ENCODE measurements at places on chromosomes 5 and 9.

GRCh38 chr5:125034331-125034730 is 287.9 kb upstream of the ZNF608 start:
- no peaks in the 10 kb centered on the region for H3K27me3 ChIP-seq
- DNase-seq = no peak
- no peaks in the 10 kb centered on the region for H3K4me1 ChIP-seq
- no peak overlapping the region for H3K4me3 ChIP-seq

GRCh38 chr5:139841549-139841948 is 45.9 kb downstream of the PSD2 start:
- no peaks in the 10 kb centered on the region for H3K36me3 ChIP-seq
- no peak overlapping the region for H3K4me3 ChIP-seq
- no peak overlapping the region for H3K27ac ChIP-seq
- DNase-seq = no peak
- no peaks in the 10 kb centered on the region for H3K4me1 ChIP-seq

GRCh38 chr5:179427032-179427675 is 81.9 kb upstream of the ADAMTS2 start:
- no peak overlapping the region for H3K4me3 ChIP-seq
- H3K27me3 ChIP-seq = no peaks in the 10 kb centered on the region
- H3K4me1 ChIP-seq = no peaks in the 10 kb centered on the region
- DNase-seq = no peak

- H3K27me3 ChIP-seq = no peaks in the 10 kb centered on the region
- H3K4me1 ChIP-seq = no peaks in the 10 kb centered on the region
- no peak overlapping the region for H3K27ac ChIP-seq
- DNase-seq = no peak
Observed at GRCh38 chr5:5721881-5722280, 299.4 kb downstream of the ICE1 start.

DNA sequence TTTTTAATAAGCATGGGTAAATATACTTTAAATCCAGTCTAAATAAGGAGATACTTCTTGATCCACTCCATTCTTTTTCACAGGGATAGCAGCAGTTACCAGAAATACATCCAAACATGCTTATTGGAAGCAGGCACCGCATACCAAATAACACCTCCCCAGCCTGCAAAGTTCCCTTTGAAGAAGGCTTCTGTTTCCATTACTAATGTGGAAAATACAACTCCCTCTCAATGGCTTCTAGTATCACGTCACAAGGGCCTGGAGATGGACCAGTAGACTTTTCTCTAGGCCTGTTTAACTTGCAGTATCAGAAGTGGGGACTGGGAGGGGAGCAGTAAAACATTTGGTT is 20.8 kb downstream of the TMEM245 start:
- H3K36me3 ChIP-seq = no peaks in the 10 kb centered on the region
- DNase-seq = peak; percentile 52
- peak overlapping the region; percentile 39 for H3K4me3 ChIP-seq
- H3K27me3 ChIP-seq = no peaks in the 10 kb centered on the region
- H3K27ac ChIP-seq = peak overlapping the region; percentile 74

DNA sequence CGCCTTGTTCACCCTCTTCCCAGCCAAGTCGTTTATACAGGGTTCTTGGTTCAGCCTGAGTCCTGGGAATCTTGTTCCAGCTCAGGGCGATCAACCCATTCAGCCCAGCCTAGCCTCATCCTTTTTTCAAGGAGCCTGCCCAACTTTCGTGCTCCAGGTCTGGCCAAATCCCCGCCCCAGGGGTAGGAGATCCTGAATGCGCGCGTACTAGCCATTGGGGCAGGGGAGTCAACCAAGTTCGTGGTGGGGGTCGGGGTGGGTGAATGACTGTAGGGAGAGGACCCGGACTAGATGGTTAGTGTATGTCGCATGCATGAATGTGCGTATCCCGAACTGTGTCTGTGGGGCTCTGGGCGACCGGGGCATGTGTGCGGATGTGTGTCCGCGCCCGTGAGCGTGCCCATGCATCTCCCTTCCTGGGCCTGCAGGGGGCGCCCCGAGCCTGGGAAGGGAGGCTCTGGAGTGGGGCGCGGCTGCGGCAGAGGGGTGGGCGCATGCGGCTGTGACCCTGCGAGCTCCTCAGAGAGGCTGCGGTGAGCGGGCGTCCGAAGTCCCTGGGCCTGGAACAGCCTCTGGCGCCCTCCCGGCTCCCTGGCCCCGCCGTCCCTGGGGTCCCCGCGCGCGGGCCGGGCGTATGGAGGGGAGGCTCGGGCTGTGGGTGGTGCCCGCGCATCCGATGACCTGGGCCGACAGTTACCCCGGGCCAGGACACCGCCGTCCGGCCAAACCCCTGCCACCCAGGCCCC is 8.7 kb downstream of the CCL21 start:
- H3K36me3 ChIP-seq = no peaks in the 10 kb centered on the region
- no peak overlapping the region for H3K27ac ChIP-seq
- no peaks in the 10 kb centered on the region for H3K27me3 ChIP-seq
- DNase-seq = peak; percentile 75
- H3K4me1 ChIP-seq = no peaks in the 10 kb centered on the region

- DNase-seq = no peak
- H3K27me3 ChIP-seq = no peaks in the 10 kb centered on the region
- no peaks in the 10 kb centered on the region for H3K36me3 ChIP-seq
- H3K27ac ChIP-seq = no peak overlapping the region
- H3K4me1 ChIP-seq = no peaks in the 10 kb centered on the region
Observed at GRCh38 chr5:130234816-130235215, 330.6 kb downstream of the CHSY3 start.

GRCh38 chr5:122385286-122385685 is 73.2 kb downstream of the SNCAIP start:
- no peaks in the 10 kb centered on the region for H3K36me3 ChIP-seq
- no peak overlapping the region for H3K4me3 ChIP-seq
- H3K4me1 ChIP-seq = no peaks in the 10 kb centered on the region
- no peak overlapping the region for H3K27ac ChIP-seq
- no peak for DNase-seq

DNA sequence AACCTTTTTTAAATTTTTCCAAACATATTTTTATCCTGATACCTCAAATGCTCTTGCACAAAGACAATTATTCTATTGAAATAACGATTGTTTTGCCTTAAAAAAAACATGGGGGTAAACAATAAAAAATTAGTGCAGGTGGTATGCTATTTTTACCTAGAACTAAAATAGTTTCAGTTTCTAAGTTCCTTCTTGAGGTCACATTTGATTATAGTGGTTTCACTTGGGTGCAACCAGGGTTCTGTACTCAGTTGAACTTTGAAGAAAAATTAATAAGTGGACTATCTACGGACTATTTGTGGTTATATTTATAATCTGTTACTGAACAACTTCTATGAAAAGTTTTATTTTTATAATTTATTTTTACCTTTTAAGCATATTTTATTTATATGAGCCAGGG is 387.1 kb upstream of the IZUMO3 start:
- no peak for DNase-seq
- no peak overlapping the region for H3K4me3 ChIP-seq
- H3K27ac ChIP-seq = no peak overlapping the region
- no peaks in the 10 kb centered on the region for H3K4me1 ChIP-seq
- no peaks in the 10 kb centered on the region for H3K27me3 ChIP-seq

DNA sequence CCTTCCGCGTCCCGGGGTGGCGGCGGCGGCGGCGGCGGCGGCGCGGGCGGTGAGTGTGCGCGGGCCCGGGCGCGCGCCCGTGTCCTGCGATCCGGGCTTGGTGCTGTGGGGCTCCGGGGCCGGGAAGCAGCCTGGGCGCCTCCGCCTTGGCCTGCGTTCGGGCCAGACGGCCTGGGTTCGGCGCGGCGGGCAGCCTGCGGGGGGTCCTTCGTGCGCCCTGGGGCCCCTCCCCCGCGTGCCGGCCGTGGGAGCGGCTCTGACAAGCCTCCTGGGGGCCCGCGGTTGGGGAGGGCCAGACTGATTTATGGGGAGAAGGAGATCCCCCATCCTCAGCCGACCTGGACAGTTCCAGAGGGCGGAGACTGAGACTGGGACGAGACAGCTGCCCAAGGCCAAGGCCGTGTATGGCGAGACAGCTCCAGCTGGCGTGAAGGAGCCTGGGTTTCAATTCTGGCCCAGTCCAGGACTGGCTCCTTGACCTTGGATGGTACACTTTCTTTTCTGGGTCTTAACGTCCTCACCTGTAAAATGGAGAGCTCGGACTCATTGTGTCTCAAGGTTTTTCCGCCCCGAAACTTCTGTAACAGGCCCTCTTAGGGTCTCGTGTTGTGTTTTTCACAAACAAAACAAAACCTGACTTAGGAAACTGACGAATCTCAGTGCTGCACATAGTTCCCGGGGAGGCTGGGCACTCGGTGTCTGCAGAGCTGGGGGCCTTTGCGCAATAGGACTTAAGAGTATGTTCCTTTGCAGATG is 603 bp downstream of the TMEM268 start:
- DNase-seq = peak; percentile 85
- peaks cover 21% of the 10 kb centered on the region for H3K4me1 ChIP-seq
- no peaks in the 10 kb centered on the region for H3K27me3 ChIP-seq
- peak overlapping the region; percentile 81 for H3K4me3 ChIP-seq
- peak overlapping the region; percentile 82 for H3K27ac ChIP-seq
- H3K36me3 ChIP-seq = no peaks in the 10 kb centered on the region

DNA sequence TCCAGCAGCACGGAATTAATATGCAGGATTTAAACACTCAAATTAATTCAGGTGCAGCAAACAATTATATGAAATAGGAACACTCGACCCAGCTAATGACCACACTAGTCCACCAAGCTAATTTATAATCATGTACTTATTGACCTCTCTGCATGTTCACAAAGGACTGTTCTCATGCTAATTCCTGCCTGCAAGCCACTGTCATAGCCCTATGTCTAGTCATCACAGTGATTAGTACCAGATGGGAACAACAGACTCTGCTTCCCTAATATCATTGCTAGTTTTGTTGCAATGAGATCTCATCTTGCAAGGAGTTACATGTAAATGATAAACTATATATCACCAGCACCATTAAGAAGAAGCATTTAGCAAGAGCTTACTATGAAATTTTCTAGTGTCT is 553.0 kb upstream of the GRAMD2B start:
- H3K36me3 ChIP-seq = no peaks in the 10 kb centered on the region
- peak; percentile 73 for DNase-seq
- H3K4me1 ChIP-seq = 0 out of 2 replicates have a peak, but pooled peaks cover 4% of the 10 kb centered on the region

DNA sequence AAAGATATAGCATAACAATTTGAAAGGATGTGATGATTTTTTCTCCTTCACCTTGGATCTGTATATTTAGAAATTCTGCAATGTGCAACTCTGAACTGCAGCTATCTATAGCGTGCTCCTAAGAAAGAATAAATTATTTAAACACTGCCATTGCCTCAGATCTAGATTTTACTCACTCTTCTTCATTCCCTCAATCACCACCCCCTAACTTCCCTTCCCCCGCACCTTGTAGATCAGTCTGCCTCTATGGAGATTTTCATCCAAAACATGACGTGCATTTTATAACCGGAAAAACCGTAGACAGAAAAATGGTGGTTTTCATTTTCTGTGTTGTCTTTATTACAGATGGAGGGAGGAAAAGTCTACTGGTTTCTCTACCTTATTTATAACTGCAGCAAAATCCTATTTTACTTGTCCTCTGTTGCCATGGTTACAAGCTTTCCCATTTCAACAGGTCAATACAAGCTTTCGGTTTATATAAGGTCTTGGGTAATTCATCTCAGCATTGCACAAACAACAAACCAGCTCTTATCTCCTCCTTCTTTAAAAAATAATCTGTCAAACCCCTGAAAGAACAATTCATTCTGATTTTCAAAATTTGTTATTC is 480.0 kb downstream of the TAF11L14 start:
- no peaks in the 10 kb centered on the region for H3K36me3 ChIP-seq
- no peaks in the 10 kb centered on the region for H3K4me1 ChIP-seq
- DNase-seq = peak; percentile 1
- H3K27me3 ChIP-seq = no peaks in the 10 kb centered on the region

DNA sequence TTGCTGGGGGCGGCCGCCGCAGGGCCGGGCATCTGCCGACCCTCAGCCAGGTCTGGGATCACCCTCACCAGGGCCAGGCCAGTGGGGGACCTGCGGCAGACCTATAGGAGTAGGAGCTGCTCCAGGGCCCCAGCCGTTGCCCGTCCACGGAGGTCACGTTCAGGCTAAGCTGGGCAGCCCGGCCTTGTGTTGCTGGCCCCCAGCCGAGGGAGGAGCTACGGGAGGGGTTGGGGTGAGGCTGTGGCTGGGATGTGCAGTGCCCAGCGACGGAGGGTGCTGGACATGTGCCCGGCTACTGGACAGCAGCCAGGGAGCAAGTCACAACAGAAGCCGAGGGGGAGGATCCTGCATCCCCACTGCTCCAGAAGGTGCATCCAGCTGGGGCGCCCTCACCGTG is 39.6 kb upstream of the SLC6A19 start:
- H3K4me1 ChIP-seq = no peaks in the 10 kb centered on the region
- H3K4me3 ChIP-seq = no peak overlapping the region
- H3K36me3 ChIP-seq = no peaks in the 10 kb centered on the region
- H3K27me3 ChIP-seq = peaks cover 2% of the 10 kb centered on the region
- no peak overlapping the region for H3K27ac ChIP-seq
- DNase-seq = no peak

GRCh38 chr9:1726993-1727759 is 288.0 kb upstream of the SMARCA2 start:
- no peaks in the 10 kb centered on the region for H3K27me3 ChIP-seq
- H3K4me1 ChIP-seq = no peaks in the 10 kb centered on the region
- no peaks in the 10 kb centered on the region for H3K36me3 ChIP-seq
- no peak overlapping the region for H3K27ac ChIP-seq
- DNase-seq = peak; percentile 20
- no peak overlapping the region for H3K4me3 ChIP-seq

GRCh38 chr9:20355022-20355421 is 267.3 kb downstream of the MLLT3 start:
- no peaks in the 10 kb centered on the region for H3K36me3 ChIP-seq
- peak; percentile 77 for DNase-seq
- H3K27ac ChIP-seq = peak overlapping the region; percentile 64
- no peaks in the 10 kb centered on the region for H3K27me3 ChIP-seq
- peaks cover 38% of the 10 kb centered on the region for H3K4me1 ChIP-seq

- no peaks in the 10 kb centered on the region for H3K27me3 ChIP-seq
- H3K36me3 ChIP-seq = no peaks in the 10 kb centered on the region
- no peak for DNase-seq
- H3K27ac ChIP-seq = no peak overlapping the region
- no peaks in the 10 kb centered on the region for H3K4me1 ChIP-seq
Observed at GRCh38 chr9:112608851-112609250, 109.1 kb downstream of the INIP start.

DNA sequence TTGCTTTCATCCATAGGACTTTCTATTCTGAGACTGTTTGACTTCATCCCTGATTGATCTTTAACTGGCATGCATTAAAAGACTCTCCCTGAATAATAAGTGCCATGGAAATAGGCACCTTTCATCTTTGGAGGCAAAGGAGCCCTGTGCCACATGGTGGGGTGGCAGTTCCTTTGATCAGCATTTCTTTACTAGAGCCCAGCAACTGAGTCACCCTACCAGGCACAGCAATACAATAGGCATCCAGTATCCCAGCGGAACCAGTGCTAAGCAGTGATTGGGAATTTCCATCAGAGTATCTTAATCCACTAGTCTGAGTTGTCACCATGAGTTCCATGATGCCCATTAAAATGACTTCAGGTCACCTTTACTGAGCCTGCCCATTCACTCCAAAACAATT is 476.1 kb upstream of the MPDZ start:
- peaks cover 10% of the 10 kb centered on the region for H3K27me3 ChIP-seq
- no peak overlapping the region for H3K4me3 ChIP-seq
- H3K27ac ChIP-seq = no peak overlapping the region
- H3K4me1 ChIP-seq = 0 out of 2 replicates have a peak, but pooled peaks cover 3% of the 10 kb centered on the region
- peak; percentile 5 for DNase-seq
